ENCODE measurements at places on chromosomes 16 and 17. TPM values are rescaled to one million over a fixed set of nuclear protein-coding genes. Genes with fewer than 3 reads are reported as not detected.

LGALS9B gene
- not detected for total RNA-seq

CTRL gene
- total RNA-seq, result not detected

CA7 gene
- total RNA-seq, result not detected

TAT gene
- total RNA-seq, result not detected

KRTAP1-1 gene
- total RNA-seq, result not detected

KRT12 gene
- total RNA-seq, result not detected

NAA38 gene
- 49.4 TPM for total RNA-seq

- no peak for DNase-seq
Observed at GRCh38 chr17:79913896-79914812, 74.9 kb upstream of the CBX4 start.

DNA sequence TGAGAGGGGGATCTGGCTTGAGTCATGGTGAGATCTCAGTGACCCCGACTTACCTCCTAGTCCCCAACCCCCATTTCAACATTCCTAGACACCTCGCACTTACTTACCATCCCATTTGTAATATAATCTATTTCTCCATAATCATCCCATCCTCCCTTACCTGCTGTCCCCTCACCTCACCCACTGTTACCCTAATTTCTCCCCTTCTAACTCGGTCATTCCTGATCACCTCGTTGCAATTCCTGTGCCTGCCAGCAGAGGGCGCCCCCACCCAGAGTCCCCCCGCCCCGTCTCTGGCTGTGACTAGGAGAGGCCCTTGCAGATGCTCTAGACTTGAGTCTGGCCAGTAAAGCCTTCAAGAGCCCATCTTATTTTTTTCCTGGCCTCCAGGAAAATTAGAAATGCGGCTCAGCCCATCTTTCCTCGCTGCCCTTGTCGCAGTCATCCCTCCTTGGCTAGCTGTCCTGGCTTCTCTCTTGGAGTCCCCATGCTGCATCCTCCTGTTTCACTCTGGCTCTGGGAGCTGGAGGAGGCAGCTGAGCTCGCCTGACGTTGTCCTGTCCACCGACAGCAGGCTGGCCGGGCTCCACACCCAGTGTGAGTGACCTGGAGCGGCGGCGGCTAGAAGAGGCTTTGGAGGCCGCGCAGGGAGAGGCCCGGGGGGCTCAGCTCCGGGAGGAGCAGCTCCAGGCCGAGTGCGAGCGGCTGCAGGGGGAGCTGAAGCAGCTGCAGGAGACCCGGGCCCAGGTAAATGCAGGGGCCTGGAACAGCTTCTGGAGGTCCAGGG is 5.0 kb downstream of the TBKBP1 start:
- peak; percentile 53 for DNase-seq

DNA sequence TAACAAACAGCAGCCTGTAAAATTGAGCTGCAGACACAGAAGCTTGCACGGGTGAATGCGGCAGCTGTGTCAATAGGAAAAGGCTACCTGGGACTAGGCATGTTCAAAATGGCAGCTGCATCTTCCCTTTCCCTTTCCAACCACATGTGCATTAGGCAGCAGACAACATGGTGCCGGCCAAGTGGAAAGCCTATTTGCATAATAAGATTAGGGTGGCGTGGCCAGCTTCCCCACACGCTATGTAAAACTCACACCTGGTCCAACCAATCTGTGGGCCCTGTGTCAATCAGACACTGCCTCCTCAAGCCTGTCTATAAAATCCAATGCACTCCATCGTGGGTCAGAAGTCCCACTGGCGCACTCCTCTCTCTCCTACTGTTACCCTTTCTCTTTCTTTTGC is 61.0 kb upstream of the RBBP6 start:
- no peak for DNase-seq

DNA sequence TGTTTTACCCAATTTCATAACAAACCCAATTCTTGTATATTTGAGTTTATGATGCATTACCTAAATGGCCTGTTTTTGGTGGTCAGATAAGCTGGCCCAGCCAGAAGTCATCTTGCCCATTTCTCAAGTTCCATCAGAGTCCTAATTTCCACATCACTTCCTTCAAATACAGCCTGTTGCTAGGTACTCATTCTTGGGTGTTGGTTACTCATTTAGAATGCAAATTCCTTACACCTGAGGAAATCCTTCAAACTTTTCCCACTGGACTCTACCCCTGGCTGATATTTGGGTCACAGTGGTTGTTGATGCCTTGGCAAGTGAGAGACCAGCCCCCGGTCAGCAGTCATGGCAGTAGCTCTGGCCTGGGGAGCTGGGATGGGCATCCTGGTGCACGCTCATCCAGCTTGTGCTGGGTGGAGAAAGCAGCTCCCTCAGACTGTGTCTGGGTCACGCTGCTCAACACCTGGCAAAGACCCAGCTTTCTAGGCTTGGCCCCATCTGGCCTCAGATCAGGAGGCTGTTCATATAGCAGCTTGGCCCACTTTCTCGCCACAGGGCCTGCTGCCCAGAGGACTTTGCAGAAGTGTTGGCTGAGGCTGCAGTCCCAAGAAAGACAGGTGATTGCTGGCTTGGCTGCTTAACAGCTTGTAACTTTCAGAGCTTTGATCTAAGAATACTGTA is 25.8 kb downstream of the WSB1 start:
- DNase-seq, result peak; percentile 22

- DNase-seq, result no peak
Observed at GRCh38 chr16:18979936-18980335, 3.8 kb upstream of the TMC7 start.

- DNase-seq, result no peak
Observed at GRCh38 chr16:81374550-81374949, 59.8 kb downstream of the GAN start.

DNA sequence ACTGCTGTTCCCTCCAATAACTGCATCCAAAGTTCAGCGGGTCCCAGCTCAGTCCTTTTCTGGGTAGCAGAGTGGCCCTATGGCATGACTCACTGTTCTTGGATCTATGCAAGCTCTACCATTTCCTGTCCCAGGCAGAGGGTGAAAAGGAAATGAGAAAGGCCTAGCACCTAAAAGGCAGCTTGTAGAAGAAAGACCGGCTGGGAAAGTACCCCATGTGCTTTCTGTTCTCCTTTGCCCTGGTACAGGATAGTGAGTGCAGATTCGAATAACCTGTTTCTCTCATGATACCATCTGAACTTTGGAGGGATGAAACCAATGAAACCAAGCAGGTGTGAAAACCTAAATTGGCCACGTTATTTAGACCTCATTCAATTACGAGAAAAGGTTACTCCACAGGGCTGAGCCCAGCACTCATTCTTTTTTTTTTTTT is 12.7 kb upstream of the HASPIN start:
- DNase-seq, result peak; percentile 68

DNA sequence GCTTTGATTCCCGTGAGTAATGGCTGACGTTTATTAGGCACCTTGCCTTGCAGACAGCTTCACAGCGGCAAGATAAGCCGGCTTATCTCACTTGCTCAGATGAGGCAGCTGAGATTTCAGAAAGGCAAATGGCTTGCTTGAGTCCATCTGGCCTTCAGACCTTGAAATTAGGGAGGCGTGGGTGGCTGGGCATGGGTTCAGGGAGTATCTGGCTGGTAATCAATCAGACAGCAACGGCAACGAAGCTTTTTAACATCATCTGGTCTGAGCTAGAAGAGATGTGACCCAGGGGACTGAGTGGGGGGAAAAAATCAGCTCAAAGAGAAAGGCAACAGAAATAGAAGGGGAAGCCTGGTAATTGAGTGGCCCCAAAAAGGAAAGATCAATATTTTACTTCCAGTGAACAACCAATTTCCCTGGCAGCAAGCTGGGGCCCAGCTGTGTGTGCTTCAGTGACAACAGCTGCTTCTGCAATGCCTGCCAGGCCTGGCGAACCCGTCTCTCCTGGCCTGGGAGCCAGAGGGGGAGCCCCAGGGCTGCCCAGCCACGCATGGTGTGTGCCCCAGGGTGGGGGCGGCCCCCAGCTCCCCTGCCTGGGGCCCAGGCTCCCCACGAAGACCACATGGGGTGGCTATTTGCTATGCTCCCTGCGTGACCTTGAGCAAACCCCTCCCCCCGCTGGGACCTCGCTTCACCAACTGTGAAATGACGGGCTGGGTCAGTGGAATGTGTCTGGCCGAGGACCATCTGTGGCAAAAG is 34.0 kb downstream of the RAB11FIP4 start:
- DNase-seq, result no peak

Measured in M059J (cell line).